ENCODE measurements at places on chromosomes 7 and 10.

DNA sequence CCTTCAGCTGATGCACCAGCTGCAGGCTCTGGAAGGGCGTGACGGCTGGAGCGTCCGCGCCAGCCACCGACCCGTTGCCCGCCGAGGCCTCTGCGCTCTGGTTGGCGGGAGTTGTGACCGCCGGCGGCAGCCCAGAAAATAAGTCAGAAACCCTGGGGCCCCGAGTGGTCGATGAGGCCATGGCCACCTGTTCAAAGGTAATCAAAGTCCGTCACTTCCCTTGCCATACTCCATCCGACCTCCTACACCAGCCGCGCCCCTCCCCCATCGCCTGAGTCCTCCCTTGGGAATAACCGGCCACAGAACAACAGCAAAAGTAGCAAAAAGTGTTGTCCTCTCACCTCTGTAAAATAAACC is 406 bp downstream of the PRLHR start:
- no peak for DNase-seq

DNA sequence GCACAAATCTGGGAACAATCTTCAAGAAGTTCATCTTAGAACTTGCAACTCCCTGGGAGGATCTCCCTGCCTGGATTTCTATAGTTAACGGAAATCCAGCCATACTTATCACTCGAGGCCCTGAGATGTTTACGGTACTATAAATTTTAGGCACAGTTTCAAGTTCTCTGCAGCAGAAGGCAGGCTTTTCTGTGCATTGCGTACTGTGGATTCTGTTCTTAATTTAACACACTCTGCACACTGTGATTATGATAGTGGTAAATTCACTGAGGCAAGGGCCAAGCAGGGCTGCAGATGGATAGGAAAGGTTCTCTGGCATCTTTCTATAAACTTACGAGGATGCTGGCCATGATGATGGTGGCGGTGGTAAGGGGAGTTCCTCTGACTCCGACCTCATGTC is 10.6 kb downstream of the INHBA start:
- no peak for DNase-seq

DNA sequence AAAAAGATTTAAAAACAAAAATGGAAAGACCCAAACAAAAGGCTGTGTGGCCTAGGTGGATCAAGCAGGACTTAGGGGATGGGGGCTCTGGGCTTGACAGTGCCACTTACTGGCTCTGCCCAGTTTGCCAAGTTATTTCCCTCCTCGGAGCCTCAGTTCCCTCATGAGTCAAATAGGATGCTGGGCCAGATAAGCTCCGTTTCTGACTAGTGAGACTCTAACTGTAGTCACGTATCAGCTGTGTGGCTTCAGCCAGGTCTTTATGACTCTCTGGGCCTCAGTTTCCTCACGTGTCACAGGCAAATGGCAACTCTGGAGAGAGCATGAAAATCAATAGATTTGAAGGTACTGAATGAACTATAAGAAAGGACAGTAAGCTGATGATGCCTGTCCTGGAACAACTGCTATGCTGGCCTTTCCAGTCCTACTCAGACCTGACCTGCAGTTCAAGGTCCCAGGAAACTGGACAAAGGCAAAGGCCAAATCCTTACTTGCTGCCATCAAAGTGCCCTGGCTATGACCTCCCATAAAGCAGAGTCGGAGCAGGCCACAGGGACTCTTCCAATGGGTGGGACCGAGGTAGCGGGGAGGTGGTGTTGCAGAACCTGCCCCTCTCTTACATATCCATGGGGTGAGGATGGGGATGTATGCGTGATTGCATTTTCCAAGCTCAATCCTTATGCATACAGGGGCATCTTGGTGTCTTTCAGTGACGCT is 27.0 kb downstream of the FAM53B start:
- DNase-seq: no peak

DNA sequence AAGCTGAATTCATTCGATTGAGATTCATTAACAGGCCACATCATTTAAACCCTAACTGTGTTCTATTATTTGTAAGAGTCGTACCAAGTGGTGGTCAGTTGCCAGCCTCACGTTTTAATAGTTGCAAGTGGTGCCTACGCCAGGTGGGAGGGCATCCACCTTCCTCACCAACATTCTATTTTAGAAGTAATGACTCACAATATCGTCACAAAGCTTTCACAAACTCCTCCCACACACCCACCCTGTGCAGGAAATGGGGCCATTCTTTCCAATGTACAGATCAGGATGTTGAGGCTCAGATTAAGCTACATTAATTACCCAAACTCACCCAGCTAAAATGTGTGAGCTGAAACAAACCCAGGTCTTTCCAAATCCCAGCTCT is 77.3 kb upstream of the SAMD8 start:
- DNase-seq: no peak

- DNase-seq: no peak
These were observed 85.9 kb downstream of the MDFIC start for GRCh38 chr7:115007751-115008150.

DNA sequence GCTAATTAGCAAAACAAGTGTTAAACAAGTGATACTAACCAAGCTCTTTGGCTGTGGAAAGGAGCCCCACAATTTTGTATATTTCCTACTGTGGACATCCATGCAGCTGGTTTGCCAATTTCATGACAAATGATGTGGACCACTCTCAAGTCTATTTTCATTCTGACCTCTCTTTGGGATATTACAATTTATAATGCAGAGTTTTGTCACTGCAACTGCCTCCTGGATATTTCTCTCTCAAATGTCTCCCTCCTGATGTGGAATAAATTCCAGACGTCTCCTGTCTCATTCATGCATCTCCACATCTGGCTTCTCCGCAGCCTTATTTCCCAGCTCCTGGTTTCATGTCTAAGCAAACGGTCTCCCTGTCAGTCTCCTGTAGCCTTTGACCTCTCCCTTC is 80.6 kb upstream of the RHEB start:
- DNase-seq: no peak

- DNase-seq: no peak
These were observed 122.2 kb upstream of the MGMT start for GRCh38 chr10:129344731-129345355.

DNA sequence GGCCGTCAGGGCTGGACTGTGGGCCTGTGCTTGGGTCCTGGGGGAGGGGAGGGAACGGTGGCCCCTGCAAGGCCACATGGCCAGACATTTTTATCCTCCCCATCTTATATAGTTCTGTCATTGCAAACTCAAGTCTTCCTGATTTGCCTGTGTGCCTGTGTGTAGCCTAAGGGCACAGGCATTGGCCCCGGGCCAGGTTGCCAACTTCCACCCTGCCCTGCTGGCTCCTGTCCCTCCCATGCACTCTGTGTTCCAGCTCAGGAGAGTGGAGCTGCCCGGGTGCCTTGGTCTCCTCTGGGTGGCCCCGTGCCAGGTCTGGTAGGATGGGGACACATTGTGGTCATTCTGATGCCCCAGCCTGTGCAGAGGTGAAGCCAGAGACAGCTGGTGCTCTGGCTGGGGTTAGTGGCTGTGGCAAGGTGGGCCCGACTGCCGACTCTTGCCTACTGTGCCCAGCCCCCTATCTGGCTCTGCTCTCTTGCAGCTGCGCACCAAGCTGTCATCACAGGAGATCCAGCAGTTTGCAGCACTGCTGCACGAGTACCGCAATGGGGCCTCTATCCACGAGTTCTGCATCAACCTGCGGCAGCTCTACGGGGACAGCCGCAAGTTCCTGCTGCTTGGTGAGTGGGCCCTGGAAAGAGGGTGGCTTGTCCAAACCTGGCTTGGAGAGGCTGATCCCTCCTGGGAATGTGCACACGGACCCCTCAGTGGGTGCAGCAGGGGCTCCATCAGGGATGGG is 14.8 kb downstream of the NACAD start:
- DNase-seq: no peak

DNA sequence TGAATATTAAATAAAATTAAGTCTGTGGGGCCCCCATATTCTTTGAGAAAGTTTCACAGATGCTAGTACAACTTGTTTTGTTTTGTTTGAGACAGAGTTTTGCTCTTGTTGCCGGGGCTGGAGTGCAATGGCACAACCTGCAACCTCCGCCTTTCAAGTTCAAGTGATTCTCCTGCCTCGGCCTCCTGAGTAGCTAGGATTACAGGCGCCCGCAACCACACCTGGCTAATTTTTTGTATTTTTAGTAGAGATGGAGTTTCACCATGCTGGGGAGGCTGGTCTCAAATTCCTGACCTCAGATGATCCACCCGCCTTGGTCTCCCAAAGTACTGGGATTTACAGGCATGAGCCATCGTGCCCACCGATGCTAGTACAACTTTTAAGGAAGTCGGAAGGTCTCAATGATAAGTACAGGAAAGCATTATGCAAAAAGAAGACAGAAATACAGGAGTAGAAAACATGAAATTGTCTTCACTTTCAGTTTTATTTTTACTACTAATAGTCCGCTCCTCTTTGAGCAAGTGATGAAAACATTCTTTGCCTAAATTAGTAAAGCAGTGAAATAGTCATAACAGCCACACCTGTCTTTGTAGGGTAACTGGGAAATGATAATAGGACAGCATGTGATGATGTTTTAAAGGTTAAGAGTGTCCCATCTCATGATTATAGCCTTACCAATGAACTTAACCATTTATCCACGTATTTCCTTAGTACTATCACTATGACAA is 147.5 kb downstream of the SEMA3D start:
- DNase-seq: no peak

DNA sequence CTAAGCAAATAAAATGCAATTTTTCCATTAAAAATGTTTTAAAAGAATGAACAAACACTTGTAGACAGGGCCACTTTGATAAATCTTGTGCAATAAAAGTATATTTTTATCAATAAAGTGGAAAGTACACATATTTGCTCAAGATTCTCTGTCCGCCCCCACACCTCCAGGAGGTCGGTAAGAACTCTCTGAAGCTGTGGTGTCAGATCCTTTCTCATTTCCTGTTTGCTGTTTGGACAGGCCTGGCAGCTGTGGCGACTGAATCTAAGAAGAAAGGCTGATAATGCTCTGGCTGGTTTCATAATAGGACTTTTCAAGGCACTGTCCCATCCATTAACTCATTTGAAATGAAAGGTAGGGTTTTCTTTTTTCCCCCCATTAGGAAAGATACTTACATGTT is 15.3 kb upstream of the ASB4 start:
- DNase-seq: no peak

DNA sequence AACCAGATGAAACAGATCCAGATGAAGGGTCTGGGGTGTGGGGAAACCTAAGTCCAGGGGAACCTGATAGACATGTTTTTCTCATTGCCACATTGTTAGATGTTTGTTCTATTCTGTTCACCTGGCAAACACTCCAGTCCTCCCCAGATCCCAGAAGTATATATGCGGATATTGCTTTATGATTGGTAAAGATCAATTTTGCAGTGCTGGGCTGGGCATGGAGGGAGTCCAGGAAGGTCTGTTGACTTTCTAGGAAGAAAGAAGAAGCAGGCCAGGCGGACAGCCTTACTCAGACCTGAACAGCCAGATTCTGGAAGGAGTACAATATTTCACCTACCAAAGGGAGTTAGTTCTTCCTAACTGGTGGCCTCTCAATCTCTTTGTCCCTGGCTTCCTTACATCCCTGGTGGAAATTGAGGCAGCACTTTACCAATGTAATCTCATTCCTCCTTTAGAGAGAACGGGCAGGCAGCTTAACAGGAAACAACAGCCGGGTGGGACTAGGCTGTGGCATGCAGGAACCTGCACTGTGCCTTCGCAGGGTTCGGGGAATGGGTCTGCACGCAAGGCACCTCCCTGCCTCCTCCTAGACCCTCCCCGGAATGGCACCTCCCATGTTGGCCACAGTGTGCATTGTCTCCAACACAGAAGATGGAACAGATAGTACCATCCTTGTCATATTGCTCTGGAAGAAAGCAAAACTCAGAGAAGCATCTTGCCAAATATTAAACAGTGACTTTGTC is 930 bp downstream of the GIMAP6 start:
- DNase-seq: peak; percentile 17

- DNase-seq: no peak
These were observed 934 bp downstream of the PRTFDC1 start for GRCh38 chr10:24951201-24952142.

DNA sequence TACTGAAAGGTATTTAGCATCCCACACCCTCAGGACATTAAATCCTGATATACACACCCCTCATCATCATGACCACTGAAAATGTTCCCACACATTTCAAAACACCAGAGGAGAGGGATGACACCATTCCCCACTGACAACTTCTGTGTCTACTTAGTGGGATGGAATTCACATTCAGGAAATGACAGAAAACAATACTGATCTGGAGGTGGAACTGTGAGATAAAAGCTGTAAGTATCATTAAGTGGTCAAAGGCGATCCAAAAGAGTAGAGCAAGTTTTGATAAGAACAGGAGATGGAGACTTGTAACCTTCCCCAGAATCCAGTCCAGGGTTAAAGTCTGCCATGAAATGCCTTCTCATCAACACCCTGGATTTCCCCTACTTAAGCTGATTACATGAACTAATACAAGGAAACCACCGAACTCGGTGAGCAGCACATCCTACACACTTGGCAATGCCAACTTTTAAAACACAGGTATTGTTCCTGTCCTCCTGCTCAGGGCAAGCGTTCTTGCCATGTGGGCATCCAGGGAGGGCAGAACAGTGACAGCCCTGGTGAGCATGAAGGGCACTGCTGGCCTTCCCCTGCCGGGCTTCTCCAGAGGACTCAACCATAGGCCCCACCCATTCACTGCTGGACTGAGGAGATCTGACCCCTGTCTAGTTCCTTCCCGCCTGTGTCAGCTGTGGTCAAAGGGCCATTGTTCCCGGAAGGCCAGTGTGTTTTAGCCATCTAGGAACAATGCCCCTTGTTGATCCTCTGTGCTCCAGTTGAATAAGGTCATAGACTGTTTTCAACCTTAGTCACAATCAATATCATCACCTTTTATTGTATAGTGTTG is 85.0 kb downstream of the SGMS1 start:
- DNase-seq: no peak

DNA sequence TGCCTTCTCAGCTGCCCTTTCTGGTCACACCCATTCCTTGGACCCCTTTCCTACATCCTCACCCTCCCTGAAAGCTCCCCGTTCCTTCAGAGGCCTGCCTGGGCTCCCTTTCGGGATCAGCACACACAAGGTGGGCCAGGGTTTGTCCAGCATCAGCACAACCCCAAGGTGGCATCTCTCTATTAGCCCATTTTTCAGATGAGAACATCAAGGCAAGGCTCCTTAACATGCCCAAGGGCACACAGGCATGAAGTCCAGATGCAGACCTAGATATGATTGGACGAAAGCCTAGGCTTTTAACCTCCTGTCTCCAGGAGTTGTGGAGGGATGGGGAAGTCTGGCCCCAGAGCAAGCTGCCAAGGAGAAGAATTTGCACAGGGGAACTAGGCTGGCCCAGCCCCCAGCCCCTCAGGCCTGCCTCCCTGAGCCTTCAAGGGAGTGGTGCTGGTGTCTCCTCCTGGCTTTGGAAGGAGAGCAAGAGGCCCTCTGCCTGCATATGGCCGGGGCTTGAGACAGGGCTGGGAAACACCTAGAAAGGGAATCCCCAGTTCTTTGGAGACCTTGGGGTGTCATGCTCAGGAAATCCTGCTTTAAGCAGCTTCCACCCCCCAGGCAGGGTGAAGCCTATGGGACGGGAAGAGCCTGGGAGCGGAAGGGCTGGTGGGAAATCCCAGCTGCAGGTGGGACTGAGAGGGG is 9.0 kb upstream of the VSIR start:
- DNase-seq: no peak
